Spinal cord (tissue), 10 donors: ENCODE measurements at places on chromosomes 2 and 18.

GRCh38 chr2:24857746-24858145 lies 62.3 kb downstream of the ADCY3 start:
- no peak for DNase-seq

GRCh38 chr2:72037261-72037666 lies 110.4 kb downstream of the CYP26B1 start:
- DNase-seq = no peak

DNA sequence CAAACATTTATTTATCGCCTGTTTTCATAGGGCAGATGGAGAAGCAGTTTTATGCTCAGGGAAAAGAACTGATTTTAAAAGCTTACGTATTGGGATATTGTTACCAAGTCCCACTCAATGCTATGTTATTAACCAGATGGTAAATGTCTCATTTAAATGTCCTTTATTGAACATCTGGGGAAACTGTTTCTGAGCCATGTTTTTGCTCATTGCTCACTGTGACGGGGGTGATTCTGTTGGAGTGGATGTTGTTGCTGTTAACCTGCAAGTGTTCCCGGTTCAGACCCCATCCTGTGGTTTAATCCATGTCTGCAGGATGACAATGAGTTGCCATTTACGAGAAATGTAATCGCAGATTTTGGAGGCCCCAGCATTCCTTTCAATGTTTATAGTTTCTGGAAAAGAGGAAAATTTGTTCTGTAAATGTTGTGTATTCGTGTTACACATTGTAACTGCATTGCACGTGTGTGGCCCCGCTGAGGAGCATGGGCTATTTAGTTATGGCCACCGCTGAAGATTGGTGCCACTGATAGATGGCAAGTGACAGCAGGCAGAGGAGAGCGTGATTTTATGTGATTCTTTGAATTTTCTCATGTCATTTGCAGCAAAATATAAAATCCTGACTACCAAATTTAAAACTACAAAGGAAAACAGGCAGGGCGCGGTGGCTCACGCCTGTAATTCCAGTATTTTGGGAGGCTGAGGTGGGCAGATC lies 174.8 kb upstream of the COPS8 start:
- no peak for DNase-seq

GRCh38 chr2:195049372-195050031 lies 607.5 kb upstream of the SLC39A10 start:
- DNase-seq = no peak

GRCh38 chr2:112159454-112159921 lies 21.3 kb downstream of the FBLN7 start:
- DNase-seq = no peak

GRCh38 chr2:216520112-216520511 lies 21.5 kb downstream of the RPL37A start:
- no peak for DNase-seq

DNA sequence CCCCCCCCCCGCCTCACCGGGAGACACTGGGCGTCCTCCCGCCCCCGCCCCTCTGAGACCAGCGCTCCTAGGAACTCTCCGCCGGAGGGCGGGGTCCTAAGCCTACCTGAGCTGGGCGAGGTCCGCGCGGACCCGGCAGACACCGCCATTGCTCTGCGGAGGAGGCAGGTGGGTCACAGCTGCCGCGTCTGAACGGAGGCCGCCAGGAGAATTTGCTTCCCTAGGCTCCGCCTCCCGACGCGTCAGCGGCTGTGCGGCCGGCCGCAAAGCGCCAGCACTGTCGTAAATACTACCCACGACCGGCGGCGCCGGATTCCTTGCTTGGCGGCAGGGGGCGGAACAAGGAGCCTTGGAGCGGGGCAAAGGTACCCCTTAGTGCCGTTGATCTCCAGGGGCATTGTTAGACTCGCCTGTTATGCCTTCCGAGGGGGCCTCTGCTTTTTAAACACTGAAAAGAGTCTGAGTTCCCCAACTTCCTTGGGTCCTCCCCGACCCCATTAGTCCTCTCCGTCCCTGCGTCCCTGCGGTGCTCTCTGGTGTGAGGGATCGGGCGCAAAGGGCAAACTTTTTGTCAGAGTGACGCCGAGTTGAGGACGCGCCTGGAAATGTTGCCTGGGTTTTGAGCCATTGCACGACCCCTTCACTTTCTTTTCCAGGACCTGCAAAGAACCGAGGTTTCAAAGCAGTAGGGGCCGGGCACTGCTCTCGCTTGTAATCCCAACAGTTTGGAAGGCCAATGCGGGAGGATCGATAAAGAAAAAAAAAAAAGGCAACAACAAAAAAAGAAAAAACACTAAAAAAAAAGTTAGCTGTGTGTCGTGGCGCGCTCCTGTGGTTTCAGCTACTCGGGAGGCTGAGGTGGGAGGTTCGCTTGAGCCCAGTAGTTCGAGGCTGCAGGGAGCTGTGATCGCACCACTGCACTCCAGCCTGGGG lies at the start of gene GGCX:
Gene GGCX, minus strand, starts transcription at position 214 of the 933 bp plus-strand sequence. Its CDS starts 65 bp downstream, at position 149.
- DNase-seq = peak; percentile 98

DNA sequence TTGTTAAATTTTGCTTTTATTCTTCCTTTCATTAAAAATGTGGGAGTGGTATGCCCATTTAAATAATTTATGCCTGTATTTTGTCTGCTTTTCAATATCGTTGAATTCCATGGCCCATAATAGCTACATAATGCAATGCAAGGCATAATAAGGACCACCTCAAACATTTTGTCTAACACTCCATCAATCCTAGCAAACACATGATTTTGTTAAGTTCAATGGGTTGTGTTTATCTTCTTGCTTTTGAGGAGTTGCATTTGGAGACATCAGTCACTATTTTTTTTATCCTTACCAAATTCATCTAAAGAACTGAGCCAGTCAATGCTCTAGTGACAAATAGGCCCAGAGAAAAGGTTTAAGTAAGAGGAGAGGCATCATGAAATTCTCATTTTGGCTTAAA lies 145.5 kb downstream of the ZNF385B start:
- DNase-seq = no peak

DNA sequence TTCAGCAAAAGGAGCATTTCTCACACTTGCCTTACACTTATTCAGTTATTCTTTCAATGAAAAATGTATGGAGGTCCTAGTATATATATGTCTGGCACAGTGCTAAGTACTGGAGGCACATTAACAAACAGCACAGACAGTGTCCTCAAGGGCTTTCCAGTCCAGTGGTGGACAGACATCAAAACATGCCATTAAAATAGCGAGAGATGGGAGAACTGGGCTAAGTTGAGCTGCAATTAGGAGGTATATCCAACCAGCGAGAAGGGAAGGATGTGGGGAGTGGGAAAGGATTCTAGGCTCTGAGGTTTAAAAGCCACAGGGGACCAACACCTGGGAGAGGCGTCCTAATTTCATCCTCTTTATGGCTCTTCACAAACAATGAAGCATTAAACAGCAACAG lies 127.5 kb upstream of the TTC39C start:
- DNase-seq = no peak
